Osteoblast (primary cell): ENCODE measurements at places on chromosomes 5 and 9. TPM values are rescaled to one million over a fixed set of nuclear protein-coding genes. Genes with fewer than 3 reads are reported as not detected.

The RGS3 gene
- total RNA-seq: 77.4 and 99.3 TPM in 2 replicates

GRCh38 chr9:99818500-99818899 is 3.2 kb upstream of the NR4A3 start:
- peak overlapping the region; percentile 96 for H3K27ac ChIP-seq
- peak overlapping the region; percentile 82 for H3K4me3 ChIP-seq
- DNase-seq: no peak
- peaks cover 17% of the 10 kb centered on the region for H3K4me1 ChIP-seq
- H3K36me3 ChIP-seq: no peaks in the 10 kb centered on the region

- no peak overlapping the region for H3K4me3 ChIP-seq
- no peaks in the 10 kb centered on the region for H3K4me1 ChIP-seq
- H3K27ac ChIP-seq: no peak overlapping the region
- no peaks in the 10 kb centered on the region for H3K36me3 ChIP-seq
- H3K27me3 ChIP-seq: peaks cover 5% of the 10 kb centered on the region
These were observed 595.2 kb downstream of the RAB3C start for GRCh38 chr5:59178071-59178470.

- no peak for DNase-seq
- H3K4me1 ChIP-seq: no peaks in the 10 kb centered on the region
- no peaks in the 10 kb centered on the region for H3K36me3 ChIP-seq
- peaks cover 21% of the 10 kb centered on the region for H3K27me3 ChIP-seq
These were observed 144.6 kb downstream of the CACNA1B start for GRCh38 chr9:138022121-138022741.

GRCh38 chr5:76818844-76819831 is at the start of gene F2RL1:
F2RL1 (plus strand) TSS chr5:76819030; CDS start chr5:76819183, 153 bp downstream.
- H3K36me3 ChIP-seq: no peaks in the 10 kb centered on the region
- peak; percentile 91 for DNase-seq
- peaks cover 4% of the 10 kb centered on the region for H3K27me3 ChIP-seq

The PCDHGB7 gene
- total RNA-seq: 18.5 and 19.2 TPM in 2 replicates

GRCh38 chr9:126980231-126980630 is 65.6 kb downstream of the RALGPS1 start:
- H3K36me3 ChIP-seq: no peaks in the 10 kb centered on the region
- no peaks in the 10 kb centered on the region for H3K27me3 ChIP-seq
- H3K4me1 ChIP-seq: peaks cover 4% of the 10 kb centered on the region
